MM.1S (cell line): ENCODE measurements at places on chromosomes 1 and 21.

DNA sequence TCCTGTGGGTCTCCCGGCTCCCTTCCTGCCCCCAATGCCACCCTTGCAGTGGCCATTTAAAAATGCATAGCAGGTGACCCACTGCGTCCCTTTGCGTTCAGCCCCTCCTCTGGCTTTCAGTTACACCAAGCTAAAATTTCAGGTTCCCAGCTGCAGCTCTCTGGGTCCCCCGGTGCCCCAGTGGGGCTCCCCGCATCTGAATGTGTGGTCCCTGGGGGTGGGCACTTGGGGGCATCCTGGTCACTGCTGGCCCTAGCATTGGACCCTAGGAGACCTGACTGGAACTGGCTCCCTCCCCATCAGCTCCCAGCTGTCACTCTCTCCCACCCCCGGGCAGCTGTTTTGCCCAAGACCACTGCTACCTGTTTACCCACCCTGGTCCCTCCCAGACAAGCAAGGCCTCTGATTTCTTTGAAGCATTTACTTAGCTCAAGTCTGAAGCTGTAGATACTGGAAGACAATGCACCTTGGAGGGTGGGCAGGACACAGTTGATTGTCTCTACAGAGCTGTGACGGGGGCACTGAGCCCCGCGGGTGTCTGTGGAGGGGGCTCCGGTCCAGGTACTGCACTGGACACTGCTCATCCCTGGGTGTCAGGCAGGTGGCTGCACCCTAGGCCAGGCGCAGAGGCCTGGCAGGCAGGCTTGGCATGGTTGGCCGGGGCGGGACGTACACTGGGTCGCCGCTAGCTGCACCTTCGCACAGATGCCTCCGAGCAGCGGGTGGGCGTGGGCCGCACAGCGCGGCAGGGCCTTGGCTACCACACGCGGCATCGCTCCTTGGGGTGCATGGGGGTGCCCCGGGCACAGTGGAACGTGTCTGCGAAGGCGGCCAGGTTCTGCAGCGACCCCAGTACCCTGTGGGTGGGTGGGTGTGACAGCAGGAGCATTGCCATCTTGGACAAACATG is 3.9 kb downstream of the PRXL2B start:
- DNase-seq = no peak

GRCh38 chr1:57296726-57297250 is 127.1 kb downstream of the DAB1 start:
- no peak for DNase-seq

DNA sequence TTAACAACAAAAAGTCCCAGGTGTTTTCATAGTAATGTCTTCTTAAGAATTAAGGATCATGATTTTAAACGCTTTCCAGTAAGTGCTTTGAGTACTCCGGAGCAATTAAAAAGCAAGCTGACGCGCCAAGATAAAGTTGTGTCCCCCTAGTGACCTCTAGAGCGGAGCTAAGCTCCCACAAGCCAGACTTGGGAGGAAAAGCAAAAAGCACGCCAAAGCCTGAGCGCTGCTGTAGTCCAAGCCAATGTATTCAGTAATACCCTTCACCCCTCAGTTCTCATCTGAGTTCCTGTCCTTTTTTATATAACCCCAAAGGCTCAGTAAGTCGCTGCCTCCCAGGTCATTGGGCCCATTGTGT is 3.5 kb upstream of the SLC44A5 start:
- DNase-seq = no peak

GRCh38 chr21:39788383-39788782 is 43.4 kb downstream of the IGSF5 start:
- peak; percentile 51 for DNase-seq

GRCh38 chr1:7519181-7519860 is 251.8 kb upstream of the VAMP3 start:
- no peak for DNase-seq

- no peak for DNase-seq
Measured at GRCh38 chr21:46646541-46647154, 11.2 kb downstream of the PRMT2 start.

DNA sequence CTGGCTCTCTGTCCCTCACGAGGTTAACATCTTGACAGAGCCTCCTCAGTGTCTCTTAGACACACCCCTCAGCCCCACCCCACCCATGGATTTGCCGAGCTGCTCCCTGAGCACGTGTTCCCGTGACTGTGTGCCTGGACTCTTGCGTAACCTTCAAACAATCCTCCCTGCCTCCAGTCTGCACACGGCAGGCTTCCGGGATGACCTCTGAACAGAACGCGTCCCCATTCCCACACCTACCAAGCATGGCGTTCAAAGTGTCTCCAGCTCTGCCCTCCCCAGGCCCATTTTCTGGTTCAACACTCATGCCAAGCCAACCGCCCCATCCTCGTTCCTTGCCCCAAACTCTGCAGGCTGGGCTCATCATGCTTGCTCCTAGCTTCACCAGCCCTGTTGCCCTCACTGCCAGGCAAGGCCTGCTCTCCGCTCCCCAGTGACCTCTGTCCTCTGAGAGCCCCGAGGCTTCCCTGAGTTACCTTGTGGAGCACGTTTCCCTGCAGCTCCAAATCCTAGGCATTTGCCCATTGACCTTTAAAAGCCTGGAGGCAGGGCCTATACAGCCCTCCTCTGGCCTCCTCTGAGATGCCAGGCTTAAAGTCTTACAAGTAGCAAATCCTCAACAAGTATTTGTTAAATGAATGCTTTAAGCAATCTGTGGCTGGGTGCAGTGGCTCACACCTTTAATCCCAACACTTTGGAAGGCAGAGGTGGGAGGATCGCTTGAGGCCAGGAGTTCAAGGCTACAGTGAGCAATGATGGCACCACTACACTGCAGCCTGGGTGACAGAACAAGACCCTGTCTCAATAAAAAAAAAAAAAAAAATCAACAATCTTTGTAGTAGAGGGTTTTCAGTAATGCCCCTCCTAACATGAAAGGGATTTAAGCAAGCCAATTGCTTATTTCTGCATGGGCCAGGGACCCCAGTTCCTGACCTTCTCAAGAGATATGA is 5.0 kb downstream of the AGT start:
- no peak for DNase-seq

DNA sequence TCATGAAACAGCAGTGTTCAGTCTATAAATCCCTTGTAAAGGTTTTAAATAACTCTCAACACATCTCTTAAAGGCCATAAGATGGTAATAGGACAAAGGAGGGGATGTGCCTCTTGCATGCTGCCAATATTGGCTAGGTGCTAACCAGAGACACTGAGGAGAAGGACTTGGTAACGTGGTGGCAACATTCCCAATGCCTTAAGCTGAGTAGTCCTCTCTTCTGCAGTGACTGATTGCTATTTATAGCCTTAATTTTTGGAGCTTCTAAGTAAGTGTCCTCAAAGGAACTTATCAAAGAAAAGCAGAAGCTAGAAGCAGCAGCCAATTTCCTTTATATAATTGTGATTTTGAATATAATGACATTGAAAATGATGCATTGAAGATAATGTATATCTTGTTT is 63.0 kb downstream of the DPT start:
- DNase-seq = no peak

GRCh38 chr1:95209291-95209690 is 24.7 kb upstream of the RWDD3 start:
- no peak for DNase-seq

DNA sequence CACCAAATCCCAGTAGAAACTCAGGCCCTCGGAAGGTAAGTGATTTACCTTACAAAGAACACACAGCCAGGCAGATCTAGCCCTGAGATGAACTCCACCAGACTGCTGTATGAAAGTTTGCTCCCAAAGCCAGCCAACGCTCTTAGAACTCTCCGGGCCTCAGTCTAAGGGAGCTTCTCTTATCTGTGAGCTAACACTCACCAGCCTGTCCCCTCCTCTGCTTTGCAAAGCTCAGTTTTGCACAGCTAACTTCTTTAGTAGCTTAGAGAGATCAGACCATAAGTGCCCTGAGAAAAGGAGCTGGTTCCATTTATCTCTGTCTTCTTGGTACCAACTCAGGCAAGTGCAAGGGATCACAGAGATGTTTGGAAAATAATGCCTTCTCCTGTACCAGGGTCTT is 195.8 kb upstream of the JUN start:
- no peak for DNase-seq

- DNase-seq = no peak
Measured at GRCh38 chr1:180256341-180257027, 26.4 kb downstream of the LHX4 start.

DNA sequence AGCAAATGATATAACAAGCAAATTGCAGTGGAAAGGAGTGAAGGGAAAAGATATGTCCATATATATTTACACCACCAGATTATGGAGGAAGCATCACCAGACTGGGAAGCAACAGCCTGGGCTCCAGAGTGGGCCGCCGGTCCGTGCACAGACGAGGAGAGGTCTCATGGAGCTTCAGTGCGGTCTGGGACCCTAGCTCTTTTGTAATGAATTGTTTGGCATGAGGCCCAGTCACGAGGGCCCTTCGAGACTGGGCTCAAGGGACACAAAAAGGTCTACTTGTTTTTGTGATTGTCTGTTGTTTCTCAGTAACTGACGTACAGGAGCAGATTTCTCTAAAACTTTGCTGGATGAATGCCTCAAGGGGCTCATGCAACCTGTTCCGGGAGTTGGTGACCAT is 12.9 kb upstream of the STUM start:
- no peak for DNase-seq

GRCh38 chr1:20168564-20169491 is 17.1 kb upstream of the UBXN10 start:
- DNase-seq = no peak

DNA sequence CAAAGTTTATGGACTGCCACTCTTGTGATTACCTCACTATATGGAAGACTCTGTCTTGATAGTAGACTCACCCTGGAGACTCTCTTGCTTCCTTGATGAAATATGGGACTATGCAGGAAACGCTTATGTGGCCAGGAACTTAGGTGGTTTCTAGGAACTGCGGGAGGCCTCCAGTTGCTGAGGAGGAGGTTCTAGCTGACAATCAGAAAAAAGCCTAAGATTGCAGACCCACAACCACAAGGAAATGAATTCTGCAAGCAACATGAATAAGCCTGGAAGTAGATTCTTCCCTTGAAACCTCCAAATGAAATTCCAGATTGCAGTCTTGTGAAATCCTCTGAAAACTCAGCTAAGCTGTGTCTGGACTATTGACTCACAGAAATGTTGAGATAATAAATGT is 88.9 kb upstream of the COL11A1 start:
- no peak for DNase-seq

- DNase-seq = peak; percentile 84
Measured at GRCh38 chr1:221839782-221840395, 98.0 kb upstream of the DUSP10 start.

DNA sequence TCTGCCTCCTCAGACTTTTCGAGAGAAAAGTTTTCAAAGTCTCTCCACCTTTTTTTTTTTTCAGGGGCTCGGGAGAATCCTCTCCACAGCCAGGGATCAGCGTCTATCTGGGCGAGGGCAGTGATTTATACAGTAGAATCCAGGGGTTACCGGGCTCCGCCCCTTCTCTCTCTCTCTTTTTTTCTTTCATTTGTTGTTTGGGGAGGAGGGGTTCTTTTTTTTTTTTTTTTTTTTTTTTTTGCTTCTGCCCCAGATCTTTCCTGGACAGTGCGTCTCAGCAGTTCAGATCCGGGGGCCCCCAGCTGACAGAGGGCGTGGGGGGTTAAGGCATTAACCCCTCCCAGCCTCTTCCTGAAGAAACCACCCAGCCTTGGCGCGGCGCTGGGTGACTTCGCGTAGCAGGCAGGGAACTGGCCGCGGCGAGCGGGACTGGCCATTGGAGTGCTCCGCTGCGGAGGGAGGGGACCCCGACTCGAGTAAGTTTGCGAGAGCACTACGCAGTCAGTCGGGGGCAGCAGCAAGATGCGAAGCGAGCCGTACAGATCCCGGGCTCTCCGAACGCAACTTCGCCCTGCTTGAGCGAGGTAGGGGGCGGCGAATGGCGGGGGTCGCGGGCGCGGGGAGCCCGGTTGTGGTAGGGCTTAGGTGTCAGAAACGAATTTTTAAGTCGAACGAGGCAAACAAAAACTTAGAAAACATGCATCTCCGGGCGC is at the start of gene S1PR1:
Gene S1PR1 (plus strand): TSS at position 504 of the 713 bp plus-strand sequence. CDS start 1,966 bp downstream, outside the sequence.
- no peak for DNase-seq
